HCEC 1CT (cell line): ENCODE measurements at places on chromosomes 2 and 18.

GRCh38 chr18:43744960-43745745 is 467.9 kb upstream of the SYT4 start:
- DNase-seq = no peak

DNA sequence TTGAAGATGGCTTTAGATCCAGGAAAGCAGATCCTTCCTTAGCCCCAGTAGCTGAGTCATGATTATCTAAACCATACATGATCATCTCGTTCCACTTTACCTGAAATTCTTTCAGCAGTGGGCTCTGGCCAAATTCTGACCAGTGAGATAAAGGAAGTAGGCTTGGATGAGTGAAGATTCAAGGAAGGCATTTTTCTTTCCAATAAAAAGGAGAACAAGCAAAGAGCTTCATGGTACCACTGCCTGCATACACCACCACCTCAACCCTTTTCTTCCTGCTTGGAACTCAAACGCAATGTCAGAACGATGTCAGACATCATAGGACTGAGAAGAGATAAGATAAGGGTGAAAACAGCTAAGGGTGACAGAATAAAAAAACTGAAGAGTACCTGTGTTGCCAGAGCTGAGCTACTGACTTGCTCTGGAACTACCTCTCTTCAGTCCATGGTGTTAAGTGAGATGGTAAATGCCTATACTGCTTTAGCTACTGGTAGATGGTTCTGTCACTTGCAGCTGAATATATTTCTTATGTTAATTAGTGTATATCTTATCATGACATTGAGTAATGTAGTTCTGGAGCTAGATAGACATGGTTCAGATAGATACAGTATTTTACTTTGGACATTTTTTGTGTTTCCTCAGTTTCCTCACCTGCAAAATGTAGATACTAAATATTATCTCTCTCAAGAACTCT is 58.7 kb upstream of the ACVR1 start:
- DNase-seq = no peak

GRCh38 chr2:216562696-216563435 is 64.2 kb downstream of the RPL37A start:
- no peak for DNase-seq

- no peak for DNase-seq
Measured at GRCh38 chr2:15158100-15158499, 403.0 kb downstream of the NBAS start.

- no peak for DNase-seq
Measured at GRCh38 chr2:70556608-70557007, 3.0 kb upstream of the TGFA start.
